NCI-H1930 (cell line): ENCODE measurements at places on chromosomes 2 and 18.

DNA sequence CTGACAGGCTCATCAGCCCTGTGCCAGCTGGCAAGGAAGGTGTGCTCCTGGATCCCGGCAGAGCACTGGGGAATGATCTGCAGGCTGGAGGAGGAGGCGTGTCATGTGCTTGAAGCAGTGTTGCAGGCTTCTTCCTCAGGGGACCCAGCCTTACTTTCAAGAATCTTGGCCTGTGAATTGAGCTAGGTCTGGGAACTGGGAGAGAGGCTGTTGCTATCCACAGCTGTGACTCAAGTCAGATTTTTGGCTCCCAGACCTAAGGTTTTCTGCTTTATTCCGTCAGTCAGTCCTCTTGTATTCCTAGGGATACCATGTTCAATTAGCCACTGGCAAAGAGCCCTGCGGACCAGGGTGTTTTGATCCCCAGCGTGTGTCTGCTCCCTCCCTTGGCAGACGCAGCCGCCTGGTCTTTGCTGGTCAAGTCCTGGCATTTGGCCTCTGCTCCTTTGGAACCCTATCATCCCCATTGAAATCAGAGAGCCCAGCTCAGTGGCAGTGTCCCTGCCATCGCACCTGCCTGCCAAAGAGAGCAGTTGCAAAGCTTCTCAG, 32.4 kb downstream of the ASB1 start:
- DNase-seq, result no peak

- no peak for DNase-seq
Measured at GRCh38 chr2:101116841-101117552, 34.2 kb downstream of the TBC1D8 start.

GRCh38 chr2:223634238-223634637, 32.1 kb upstream of the SCG2 start:
- no peak for DNase-seq

- no peak for DNase-seq
Measured at GRCh38 chr2:60759654-60760053, 3.6 kb downstream of the PAPOLG start.

GRCh38 chr2:211881449-211881848, 657.2 kb downstream of the ERBB4 start:
- no peak for DNase-seq

- peak; percentile 70 for DNase-seq
Measured at GRCh38 chr2:156332534-156333273, at the start of gene NR4A2. NR4A2 (minus strand) TSS chr2:156332721; CDS start chr2:156330186, 2,535 bp downstream.

GRCh38 chr18:37489998-37490397, 75.6 kb downstream of the CELF4 start:
- DNase-seq, result no peak

DNA sequence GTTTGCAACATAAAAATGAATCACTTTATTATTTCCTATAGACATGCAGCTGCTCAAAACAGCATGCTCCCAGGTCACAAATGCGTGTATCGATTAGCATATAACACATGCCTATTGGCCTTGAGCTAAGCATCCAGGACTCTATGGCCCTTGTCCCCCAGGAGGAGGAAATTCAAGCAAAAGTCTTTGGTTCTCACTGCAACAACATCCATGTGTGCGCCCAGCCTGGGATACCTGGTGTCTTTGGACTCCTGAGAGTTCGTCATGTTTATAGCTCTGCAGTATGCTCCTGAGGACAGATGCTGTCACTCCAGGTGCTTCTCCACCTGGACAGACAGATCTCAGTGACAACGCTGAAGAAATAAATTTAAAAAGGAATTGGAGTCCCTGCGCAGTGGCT, 284.6 kb downstream of the PHLPP1 start:
- DNase-seq, result no peak

- no peak for DNase-seq
Measured at GRCh38 chr2:9752441-9753275, 90.6 kb upstream of the TAF1B start.

DNA sequence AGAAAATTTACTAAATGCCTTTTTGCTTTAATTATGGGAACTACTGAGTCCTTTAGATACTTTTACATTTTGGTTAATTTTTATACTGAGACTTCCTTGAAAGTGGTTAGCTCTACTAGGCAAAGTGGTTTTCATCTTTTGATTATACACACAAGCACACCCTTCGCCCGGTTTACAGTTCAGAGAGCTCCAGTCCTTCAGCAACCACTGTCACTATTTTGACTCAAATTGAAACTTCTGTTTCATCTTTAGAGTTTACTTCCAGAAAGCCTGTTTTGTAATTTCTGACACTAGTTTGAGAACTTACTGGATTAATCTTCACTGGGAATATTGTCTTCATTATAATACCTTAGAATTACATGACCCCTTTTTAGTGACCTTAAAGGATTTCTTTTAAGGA, 140.3 kb upstream of the FOSL2 start:
- no peak for DNase-seq

DNA sequence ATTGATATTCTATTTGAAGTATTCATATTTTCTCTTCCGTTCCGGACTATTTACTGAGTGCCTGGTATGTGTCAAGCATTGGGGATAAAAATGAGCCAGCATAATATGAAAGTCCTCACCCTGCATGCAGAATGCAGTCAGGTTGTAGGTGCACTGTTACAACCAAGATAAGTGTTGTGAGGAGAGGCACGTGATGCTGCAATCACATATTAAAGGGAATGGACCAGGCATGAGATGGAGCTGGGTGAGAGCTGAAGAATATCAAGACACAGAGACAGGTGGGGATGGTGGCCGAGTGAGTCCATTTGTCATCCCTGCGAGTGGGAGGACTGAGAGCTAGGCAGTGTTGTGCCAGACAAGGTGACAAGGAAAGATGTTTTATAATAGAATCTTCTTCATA, 52.3 kb downstream of the MFSD6 start:
- DNase-seq, result no peak

- DNase-seq, result no peak
Measured at GRCh38 chr2:108565778-108566375, 31.6 kb downstream of the LIMS1 start.

GRCh38 chr2:152562198-152562884, 154.9 kb downstream of the PRPF40A start:
- no peak for DNase-seq

- DNase-seq, result no peak
Measured at GRCh38 chr18:71011389-71011788, 722.5 kb downstream of the SOCS6 start.

DNA sequence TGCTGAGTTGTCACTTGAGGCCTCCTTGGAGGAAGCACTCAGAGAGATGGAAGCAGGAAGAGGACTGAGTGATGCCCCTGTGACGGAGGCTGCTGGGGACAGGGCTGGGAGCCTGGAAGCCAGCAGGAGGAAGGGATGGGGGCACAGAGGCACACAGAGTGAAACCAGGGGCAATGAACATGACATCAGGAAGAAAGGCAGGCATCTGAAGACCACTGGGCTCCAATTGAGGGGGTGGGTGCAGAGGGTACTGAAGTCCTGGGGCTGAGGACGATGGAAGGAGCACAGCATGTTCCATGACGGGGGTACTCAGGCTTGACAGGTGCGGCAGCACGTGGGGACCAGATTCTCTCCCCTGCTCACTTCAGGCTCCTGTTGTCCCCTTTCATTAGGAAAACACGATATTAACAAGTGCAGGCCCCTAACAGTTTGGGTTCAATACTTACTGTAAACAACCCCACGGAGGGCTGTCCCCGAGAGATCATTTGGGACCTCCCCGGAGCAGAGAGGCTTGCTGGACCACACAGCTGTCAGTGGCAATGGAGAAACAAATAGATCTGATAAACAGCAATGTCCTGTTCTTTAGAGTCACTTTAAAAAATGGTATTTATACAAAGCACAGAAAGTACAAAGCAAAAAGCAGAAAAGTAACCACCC, 8.7 kb downstream of the INPP5D start:
- DNase-seq, result no peak

DNA sequence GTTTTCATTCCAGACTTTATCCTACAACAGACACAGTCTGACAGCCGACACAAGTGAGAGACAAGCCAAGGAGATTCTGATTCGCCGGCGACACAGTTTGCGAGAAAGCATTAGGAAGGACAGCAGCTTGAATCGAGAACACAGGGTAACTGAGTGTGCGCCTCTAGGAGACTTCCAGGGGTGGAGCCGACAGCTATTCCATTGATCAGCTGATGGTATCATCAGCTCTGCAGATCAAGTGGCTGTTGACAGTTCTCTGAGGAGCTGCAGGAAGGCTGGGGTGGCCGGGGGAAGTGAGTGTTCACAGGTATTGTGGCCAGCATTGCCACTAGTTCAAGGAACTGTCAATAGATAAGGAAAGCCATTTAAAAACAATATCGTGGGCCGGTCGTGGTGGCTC, 57.3 kb upstream of the TMEM182 start:
- DNase-seq, result no peak

DNA sequence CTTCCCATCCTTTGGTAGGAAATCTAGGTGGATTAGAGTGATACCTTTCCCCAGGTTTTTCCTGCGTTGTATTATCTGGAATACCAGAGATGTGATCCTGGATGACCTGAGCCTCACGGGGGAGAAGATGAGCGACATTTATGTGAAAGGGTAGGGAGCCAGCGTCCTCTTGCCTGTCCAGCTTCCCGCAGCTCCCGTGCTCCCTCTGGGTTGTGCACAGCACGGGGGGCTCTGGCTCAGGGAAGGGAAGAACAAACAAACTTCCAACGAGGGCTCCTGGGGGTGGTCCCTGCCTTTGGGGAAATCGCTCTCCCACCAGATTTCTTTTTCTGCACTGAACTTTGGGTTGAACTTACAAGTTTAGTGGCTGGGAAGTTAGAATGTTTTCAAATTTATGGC, 215.7 kb downstream of the DYSF start:
- no peak for DNase-seq

- no peak for DNase-seq
Measured at GRCh38 chr18:42274488-42275137, 319.6 kb downstream of the PIK3C3 start.

DNA sequence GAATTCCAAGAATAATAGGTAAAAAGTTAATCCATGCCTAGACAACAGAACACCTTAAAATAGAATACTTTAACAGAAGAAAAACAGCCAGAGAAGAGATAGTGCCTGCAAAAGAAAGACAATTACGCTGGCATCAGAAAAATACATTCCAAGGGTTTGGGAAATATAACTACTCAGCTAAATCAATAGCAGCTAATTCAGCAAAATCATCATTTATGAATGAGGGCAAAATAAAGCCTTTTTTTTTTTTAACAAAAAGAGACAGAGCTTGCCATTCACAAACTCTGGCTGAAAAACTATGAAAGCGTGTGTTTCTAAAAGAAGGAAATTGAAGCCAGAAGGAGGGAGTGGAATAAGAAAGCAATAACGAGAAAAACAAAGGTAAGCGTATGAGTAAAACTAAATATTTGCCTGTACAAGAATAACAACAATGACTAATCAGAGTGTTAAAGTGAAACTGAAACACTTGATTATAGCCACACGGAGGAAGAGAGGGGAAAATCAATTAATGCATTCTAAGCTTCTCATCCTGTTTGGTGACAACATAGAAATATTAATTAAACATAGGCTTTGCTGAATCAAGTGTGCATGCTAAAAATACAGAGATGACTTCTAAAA, 90.2 kb downstream of the EHD3 start:
- no peak for DNase-seq

DNA sequence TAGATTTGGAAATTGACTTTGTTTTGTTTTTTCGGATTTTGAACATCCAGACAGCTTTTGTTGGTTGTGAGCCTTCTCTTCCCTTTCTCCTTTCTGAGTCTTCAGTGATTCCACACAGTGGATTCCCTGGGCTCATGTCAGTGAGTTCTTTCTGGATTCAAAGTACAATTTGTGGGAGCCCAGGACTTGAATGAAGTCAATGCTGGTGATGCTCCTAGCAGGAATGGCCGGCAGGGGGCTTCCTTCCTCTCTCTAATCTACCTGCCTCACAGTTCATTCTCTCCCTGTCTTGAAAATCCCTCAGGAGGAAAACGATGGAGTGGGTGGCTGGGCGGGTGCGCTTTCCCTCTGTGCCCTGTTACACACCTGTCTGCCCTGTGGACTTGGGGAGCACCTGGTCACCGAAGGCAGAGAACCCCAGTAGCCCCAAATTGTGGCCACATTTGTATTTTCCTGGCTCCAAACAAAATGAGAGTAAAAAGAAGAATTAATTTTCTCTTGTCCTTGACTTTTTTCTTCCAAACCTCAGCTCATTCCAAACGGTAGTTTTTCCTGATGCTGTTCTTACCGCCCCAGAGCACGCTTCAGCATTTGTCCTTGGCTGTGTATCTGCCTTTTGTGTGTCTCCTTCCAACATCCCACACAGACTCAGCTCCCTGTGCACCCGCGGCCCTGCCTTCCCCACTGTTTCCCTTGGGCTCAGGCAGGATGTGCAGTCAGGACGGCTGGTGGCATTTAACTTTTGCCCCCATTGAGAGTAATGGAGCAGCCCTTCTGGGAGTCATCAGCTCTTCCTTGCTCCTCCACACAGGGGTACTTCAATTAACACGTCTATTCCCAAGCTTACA, 86.6 kb downstream of the MARCO start:
- DNase-seq, result no peak

GRCh38 chr2:94273242-94273641, 598.0 kb upstream of the TEKT4 start:
- no peak for DNase-seq

DNA sequence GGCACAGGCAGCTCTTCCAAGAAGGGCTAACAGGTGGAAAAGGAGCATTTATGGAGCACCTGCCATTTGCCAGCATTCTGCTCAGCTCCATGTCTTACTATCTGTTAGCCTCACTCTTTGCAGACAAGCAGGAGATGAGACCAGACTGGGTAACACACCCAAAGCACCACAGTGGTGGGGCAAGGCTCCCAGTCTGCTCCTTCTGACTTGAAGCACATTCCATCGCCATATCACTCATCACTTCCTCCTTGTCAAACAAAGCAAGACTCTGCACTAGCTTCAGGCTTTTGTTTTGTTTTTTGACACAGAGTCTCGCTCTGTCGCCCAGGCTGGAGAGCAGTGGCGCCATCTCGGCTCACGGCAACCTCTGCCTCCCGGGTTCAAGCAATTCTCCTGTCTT, 182.8 kb downstream of the MGAT5 start:
- no peak for DNase-seq

GRCh38 chr2:191404568-191404991, 159.4 kb downstream of the MYO1B start:
- DNase-seq, result no peak

DNA sequence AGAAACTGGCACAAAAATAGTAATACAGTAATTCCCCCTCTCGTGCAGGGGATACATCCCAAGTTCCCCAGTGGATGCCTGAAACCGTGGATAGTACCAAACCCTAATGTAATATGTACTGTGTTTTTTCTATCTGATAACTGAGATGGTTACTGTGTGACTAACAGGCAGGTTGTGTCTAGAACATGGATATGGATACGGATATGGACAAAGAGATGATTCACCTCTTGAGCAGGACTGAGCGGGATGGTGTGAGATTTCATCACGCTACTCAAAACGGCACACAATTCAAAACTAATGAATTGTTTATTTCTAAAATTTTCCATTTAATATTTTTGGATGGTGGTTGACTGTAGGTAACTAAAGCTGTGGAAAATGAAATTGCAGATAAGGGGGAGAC, 3.4 kb downstream of the MBD1 start:
- DNase-seq, result no peak

- DNase-seq, result no peak
Measured at GRCh38 chr2:233940376-233941276, 23.5 kb downstream of the TRPM8 start.

GRCh38 chr2:22882643-22883042, 502.3 kb upstream of the KLHL29 start:
- DNase-seq, result no peak
